ENCODE measurements at places on chromosomes 12 and 14. TPM values are rescaled to one million over a fixed set of nuclear protein-coding genes. Genes with fewer than 3 reads are reported as not detected.

Gene GCH1
- 2.4 TPM for total RNA-seq

Gene PIK3C2G
- not detected for total RNA-seq

Gene SERPINA10
- not detected for total RNA-seq

Gene POTEM
- not detected for total RNA-seq

Measured in hair follicle dermal papilla cell (primary cell).